GM23338 (cell line): ENCODE measurements at places on chromosomes 12 and 14.

DNA sequence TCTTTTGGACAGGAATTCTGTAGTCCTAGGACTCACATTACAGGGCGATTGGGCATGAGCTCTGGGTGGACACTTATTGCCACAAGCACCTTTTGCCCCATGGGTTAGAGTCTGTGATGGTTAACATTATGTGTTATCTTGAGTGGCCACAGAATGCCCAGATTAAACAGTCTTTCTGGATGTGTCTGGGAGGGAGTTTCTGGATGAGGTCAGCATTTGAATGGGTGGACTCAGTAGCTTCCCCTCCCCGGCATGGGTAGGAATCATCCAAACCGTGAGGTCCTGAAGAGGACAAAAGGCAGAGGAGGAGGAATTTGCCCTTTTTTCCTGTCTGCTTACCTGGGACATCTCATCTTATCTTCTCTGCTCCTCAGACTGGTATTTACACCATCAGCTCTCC lies 85.6 kb downstream of the BMP4 start:
- DNase-seq: no peak

GRCh38 chr14:33781236-33781635 lies 169.6 kb downstream of the EGLN3 start:
- no peak for DNase-seq

DNA sequence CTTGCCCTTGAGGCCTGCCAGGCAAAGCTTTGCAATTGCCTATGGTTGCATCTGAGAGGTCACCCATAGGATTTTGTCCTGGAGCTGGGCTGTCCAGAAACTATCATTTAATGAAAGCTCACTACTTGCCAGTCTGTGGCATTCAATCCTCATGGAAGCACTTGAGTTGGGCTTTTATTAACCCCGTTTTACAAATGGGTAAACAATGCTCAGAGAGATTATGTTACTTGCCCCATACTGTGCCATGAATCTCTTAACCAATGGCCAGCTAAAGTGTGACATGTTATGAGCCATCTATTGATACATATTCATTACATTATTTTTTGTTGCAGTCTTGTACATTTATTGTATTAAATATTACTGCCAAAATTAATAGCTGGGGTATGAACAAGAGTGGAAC lies 35.9 kb downstream of the PDZRN4 start:
- no peak for DNase-seq

DNA sequence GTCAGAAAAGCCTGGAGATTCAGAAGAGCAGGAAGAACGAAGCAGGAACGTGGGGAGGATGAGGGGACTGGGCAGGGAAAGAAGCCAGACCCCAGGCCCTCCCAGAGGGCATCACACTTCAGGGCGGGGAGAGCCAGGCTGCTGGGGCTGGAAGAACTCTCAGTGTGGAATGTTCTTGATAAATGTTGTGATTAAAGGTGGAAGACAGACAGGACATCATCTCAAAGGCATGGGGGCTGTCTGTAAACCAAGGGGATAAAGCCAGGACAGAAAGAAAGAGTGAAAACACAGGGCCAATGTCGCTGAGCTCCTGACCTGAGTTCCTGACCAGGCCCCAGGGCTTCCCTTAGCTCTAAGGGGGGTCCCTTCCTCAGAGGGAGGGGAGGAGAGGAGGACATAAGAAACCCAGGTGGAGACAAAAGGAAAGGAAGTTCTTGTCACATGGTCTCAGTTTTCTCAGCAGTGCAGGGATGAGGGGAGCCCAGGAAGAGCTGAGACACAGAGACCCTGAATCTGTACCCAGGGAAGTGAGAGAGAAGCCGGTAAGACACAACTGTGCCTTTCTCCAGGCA lies 56.3 kb downstream of the SETD3 start:
- DNase-seq: peak; percentile 39

DNA sequence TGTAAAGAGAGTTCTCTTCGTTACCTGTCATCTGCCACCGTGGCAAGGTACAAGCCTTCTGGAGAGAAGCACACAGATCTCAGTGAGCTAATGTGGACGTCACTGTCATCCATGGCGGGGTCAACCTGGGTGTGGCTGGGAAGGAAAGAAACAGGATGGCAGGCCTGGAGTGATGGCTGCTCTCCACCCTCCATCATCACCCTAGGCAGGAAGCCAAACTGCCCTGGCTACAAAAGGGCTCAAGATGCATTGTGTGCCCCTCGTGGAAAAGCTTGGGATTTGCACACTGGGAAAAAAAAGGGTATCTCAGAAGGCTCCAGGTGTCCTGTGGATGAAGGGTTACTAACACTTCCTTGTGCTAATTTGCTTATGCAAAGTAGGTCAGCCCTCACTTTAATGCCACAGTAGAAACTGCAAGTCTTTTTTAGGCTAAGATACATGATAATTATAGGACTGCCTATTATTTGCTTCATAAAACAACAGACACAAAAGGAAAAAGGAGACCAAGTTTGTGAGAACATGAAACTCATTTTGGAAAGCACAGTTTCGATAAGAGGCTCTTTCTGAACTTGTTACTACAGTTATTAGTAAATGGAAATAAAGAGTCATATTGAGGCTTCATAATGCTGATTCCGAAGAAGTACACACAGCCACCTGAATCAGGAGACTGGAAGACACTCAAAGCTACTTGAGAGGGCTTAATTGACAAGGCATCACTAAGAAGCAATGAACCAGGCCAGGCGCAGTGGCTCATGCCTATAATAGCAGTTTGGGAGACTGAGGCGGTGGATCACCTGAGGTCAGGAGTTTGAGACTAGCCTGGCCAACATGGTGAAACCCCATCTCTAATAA lies 18.9 kb downstream of the RFC5 start:
- no peak for DNase-seq

- DNase-seq: no peak
Observed at GRCh38 chr12:78963439-78964227, 99.1 kb downstream of the SYT1 start.

- DNase-seq: no peak
Observed at GRCh38 chr12:7292300-7292699, 11.6 kb upstream of the ACSM4 start.

GRCh38 chr12:11753826-11754225 lies 104.4 kb downstream of the ETV6 start:
- DNase-seq: no peak

GRCh38 chr14:91946622-91947474 lies 646 bp downstream of the FBLN5 start:
- no peak for DNase-seq

DNA sequence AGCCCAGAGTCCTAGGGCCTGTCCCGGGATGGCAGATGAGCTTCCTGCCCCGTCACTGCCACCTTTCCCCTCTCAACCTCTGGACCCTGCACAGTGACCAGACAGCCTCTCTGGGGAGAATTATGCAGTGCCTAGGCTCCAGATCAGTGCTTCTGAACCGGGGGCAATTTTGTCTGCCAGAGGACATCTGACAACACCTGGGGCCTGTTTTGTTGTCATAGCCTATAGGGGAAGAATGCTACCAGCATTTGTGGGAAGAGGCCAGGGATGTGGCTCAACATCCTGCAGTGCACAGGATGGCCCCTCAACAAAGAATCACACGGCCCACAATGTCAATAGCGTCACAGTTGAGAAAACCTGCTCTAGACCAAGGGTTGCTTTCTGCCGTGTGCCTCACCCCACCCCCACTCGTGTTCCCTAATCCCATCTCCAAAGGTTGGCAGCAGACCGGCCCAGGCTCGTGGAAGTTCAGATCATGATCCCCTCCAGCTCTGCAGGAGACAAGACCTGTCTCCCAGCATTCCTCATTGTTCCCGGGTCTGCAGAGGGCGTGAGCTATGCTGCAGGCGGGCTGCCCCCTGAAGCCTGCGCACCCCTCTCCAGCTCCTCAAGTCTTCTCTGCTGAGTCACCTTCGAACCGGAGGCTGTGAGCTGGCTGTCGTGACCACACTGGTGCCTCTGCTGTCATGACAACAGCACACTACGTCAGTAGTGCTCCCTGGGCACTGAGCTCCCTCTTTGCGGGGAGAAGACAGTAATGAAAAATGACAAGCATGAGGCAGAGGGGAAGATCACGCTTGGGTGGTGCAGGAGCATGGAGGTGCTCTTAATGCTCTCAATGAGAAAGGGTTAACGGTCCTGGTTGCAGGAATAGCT lies 2.0 kb upstream of the GAPDH start:
- peak; percentile 78 for DNase-seq

- DNase-seq: no peak
Observed at GRCh38 chr12:11638315-11638916, 11.1 kb upstream of the ETV6 start.

DNA sequence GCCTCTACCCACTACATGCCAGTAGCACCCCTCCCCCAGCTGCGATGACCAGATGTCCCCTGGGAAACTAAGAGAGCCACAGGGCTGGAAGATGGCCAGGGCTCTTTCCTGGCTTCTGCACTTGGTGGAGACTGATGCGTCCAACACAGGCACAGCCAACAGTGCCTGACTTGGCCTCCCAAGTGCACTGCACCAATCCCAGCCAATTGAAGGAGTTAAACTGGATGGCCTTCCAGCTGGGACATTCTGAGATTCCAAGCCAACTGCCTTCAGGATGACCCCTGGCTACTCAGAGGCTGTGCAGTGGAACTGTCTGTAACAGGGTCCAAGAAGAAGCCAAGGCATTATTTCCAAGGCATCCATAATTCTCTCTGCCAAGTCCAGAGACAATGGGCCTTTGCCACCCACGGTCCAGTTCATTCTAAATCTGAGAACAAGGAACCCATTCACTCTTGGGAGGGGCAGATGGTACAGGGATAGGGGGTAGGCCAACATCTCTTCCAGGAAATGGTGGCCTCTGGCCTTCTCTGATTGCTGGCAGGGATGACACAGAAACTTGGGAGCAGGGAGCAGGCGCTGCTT lies 35.2 kb downstream of the PRIMA1 start:
- DNase-seq: no peak

DNA sequence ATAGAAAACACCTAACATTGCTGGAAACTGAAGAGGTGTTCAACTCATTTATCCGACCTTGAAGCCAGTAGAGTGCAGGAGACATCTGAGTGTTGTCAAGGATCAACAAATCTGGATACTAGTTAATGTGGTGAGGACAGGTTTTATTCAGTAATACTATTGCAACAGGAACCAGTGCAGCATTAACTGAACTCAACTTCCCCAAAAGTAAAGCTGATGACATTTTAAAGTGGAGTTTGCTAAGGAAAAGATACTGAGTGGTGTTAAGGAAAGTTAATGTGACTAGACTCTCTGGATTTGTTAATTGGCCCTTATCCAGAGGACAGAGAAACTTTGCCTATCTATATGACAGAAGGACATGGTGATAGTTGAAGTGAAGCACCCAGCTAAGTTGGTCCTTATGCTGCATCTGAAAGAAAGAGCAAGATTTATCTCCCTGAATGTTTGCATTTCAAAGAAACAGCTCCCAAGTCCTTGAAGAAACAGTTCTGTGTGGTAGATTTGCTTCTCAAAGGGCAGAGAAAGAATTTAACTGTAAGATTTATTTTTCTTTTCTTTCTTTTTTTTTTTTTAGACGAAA lies 1.2 kb upstream of the CLEC7A start:
- no peak for DNase-seq
